ENCODE measurements at places on chromosomes 12 and 14.

DNA sequence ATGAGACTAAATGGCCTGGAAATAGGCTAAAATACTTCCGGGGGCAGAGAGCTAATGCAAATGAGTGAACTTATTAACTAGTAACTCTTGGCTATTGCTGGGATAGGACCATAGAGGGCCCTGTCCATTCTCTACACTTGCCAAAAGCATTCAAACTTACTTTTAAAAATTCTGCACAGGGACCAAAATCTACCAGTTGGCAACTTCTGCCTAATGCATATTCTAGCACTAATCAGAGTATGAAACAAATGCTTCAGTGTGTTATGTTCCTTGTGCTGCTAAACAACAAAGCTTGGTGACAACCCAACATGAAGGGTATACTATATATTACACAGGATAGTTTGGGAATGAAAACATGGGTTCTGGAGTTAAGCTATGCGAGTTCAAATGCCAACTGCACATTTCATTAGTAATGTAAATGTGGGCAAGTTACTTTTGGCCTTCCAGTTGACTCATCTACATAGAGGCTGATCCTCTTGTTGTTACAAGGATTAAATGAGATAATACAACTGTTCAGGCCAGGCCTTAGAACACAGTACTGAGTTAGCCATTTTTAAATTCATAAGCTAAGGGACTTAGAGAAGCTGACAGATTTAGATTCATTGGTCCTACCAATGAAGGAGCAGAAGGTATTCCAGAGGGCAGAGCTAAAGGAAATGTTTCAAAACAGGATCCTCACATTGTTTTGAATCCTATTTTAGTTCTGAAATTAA, 32.4 kb downstream of the HIGD1C start:
- DNase-seq = no peak

GRCh38 chr14:72855913-72856312, 38.0 kb downstream of the DPF3 start:
- no peak for DNase-seq

GRCh38 chr14:69376439-69376838, 21.7 kb downstream of the ERH start:
- no peak for DNase-seq

DNA sequence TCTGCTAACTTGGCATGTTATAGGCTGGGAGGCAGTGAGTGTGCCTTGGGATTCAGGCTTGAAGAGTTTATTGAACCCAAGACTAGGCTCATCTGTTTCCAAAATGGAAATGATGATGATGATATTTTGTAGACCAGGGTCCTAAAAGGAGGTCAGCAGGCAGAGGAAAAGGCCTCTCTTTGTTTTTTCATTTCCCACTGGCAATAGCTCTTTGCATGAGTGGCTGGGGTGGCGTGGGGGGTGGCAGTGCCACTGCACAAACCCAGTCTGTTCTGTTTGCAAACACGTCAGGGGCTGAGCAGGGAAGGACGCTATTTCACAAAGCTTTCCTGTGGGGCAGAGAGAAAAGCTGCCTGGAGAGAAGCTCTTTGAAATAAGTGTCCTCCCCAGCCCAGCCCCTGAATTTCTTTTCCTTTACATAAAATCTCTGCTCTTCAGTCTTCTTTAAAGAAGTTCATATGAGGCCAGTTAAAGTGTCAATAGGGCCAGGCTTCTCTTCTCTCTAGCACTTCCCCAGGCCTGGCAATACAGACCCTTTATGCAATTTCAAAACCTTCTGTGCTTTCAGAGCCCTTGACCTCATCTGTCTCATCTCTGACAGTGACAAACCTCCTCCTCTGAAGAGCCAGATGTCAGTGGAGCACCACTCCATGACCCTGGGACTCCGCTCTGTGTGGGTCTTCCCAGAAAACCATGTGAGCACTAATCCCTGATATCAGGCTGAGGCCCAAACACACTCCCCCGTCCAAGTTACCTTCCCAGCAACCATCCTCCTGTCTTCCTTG, 72.8 kb downstream of the ZNF664 start:
- no peak for DNase-seq

DNA sequence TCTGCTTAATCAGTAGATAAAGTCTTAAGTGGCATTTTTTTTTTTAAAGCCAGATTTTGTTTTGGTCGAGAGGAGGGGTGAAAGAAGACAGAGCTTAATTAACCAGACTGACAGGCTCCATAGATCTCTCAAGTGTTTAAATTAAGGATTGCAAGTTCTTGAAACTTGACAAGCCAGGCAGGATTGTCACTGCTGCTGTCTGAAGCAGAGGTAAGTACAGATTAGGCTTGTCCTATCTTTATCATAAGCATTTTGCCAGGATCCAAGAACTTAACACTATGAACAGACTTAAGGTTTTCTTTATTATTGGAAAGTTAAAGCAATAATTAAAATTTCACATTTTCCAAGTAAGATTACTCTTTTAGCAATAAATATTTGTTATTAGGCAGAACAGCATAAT, 179.6 kb upstream of the LMO3 start:
- no peak for DNase-seq

- DNase-seq = no peak
Measured at GRCh38 chr12:98733667-98734350, 88.7 kb downstream of the APAF1 start.

- DNase-seq = no peak
Measured at GRCh38 chr14:100435459-100435858, 112.3 kb downstream of the SLC25A47 start.

- no peak for DNase-seq
Measured at GRCh38 chr14:26526137-26526536, 71.7 kb downstream of the NOVA1 start.

GRCh38 chr14:54692284-54692772, 125.4 kb downstream of the SAMD4A start:
- no peak for DNase-seq

GRCh38 chr14:101737414-101738339, 23.8 kb upstream of the PPP2R5C start:
- no peak for DNase-seq

- DNase-seq = no peak
Measured at GRCh38 chr12:55664826-55665225, 28.1 kb downstream of the OR10P1 start.

DNA sequence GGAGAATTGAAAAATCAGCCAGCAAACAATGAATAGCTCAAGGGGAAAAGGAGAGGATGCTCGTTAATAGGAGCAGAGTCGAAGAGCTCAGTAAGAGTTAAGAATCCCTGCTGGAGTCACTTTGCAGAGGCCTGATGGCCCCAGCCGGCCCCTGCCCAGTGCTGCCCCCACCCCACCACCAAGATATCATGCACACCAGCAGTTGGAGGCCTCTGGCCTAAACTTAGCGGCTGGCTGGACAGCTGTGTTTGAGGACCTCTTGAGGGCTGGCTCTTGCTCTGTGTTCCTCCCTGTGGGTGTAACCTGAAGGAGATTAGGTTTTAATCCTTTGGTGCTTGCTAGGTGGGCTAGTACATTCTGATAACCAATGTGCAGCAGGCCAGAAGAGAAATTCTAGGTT, 142.0 kb downstream of the PLXNC1 start:
- DNase-seq = no peak

- DNase-seq = no peak
Measured at GRCh38 chr12:57126561-57126960, 1.7 kb upstream of the LRP1 start.

DNA sequence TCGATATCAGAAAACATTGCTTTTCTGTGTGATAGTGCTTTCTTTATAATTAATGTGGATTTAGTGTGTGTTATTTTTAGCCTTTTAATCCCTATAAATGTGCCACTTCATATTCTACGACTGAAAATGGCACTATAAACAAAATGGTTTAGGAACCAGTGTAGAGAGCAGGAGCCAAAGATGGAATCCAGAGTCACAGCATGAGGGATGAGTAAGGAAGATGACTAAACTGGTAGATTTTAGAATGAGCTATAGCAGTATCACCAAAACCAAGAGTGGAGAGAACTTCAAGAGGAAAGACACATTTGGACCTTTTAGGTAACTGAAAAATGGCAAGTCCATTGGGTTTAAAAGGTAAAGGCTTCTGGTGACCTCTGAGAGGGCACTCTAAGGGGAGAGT, 887.2 kb downstream of the NRXN3 start:
- no peak for DNase-seq

GRCh38 chr14:105258846-105259245, 10.5 kb downstream of the BTBD6 start:
- no peak for DNase-seq

DNA sequence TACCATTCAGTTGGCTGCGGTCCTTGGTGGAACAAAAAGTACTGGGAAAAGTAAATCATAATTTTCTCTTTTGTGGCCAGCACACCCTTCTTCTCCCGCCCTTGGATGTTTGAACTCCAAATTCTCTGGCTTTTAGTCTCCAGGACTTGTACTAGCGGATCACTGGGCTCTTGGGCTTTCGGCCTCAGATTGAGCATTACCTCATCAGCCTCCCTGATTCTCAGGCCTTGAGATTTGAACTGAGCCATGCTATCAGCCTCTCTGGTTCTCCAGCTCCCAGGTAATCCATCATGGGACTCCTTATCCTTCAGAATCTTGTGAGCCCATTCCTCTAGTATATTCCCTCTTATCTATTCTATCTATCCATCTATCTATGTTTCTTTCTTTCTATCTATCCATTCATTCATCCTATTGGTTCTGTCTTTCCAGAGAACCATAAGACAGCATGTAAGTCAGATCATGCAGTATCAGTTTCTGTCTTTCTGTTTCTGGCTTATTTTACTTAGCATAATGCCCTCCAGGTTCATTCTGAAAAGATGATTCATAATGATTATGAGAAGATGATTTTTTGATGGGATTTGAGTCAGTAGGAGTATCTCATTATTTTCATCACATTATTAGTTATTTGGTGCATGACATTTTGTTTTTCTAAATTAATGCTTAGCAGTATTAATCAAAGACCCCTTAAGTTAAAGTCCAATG, 814.9 kb downstream of the LRFN5 start:
- DNase-seq = no peak

DNA sequence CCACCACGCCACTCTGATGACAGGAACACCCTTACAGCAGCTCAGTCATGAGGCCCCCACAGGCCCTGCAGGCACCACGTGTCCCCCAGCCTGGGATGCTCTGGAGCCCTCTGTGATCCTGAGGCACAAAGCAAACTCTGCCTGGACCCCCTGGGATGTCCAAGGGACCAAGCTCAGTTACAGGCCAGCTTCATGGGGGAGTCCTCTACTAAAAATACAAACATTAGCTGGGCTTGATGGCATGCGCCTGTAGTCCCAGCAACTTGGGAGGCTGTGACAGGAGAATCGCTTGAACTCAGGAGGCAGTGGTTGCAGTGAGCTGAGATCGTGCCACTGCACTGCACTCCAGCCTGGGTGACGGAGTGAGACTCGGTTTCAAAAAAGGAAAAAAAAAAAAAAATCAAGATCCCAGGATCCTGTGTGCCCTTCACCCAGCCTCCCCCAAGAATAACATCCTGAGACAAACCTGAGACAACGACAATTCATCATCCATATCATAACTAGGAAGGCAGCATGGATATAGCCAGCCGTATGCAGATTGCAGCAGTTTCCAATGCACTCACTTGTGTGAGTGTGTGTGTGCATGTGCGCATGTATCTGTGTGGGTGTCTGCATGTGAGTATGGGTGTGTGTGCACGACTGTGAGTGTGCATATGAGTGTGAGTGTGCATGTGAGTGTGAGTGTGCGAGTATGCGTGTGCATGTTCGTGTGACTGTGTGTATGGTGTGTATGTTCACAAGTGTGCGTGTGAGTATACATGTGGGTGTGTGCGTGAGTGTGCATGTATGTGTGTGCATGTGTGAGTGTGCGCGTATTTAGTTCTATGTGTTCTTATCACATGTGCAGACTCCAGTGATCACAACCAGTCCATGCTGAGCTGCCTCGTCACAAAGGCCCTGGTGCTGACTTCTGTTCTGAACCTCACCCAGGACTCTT, 52.1 kb downstream of the NCOR2 start:
- no peak for DNase-seq

GRCh38 chr12:58034311-58034710, 92.9 kb downstream of the ATP23 start:
- no peak for DNase-seq

DNA sequence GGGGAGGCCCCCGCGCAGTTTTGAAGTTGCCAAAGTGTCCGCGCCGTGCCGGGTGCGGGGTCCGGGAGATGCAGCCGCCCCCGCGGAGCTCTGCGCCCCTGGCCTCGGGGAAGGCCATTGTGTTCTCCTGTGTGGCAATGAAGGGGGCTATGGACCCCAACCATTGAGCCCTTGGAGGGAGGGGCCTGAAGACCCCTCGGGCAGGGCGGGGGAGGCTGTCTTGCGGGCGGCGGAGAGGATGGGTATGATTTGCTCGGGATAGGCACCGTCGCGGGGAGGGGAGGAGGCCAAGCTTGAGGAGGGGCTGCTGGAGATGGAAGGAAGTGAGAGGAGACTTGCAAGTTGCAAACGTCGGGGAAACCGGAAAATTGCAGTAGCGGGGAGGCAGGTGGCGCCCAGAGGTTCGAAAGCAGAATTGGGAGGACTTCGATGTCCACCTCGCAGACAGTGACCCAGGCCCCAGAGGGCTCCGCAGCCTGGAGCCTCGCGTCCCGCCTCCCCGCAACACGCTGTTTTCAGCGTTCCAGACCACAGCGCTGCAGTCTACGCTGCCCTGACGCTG, 25.4 kb downstream of the BCL11B start:
- no peak for DNase-seq

DNA sequence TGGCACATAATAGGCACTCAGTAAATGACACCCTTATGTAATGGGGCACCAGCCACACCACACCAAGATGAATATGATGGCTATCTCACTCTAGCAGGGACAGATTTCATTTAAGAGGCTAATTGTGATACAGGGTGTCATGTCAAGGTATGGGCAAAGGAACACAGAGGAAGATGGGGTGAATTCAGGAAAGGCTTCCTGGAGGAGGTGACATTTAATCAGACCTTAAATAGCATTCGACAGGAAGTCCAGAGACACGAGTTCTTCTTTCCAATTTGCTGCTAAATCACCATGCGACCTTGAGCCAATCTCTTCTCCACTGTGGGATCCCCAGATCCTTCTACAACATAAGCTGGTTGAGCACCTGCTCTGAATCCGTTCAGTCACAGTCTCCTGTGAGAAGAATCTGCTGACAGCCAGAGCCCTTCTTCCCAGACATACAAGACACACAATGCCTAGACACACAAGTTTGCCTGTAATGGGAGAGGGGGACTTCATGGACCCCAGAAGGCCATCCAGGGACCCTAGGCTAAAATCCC, 1.5 kb upstream of the DTX1 start:
- DNase-seq = no peak

GRCh38 chr14:28779456-28779855, 12.9 kb downstream of the FOXG1 start:
- no peak for DNase-seq

DNA sequence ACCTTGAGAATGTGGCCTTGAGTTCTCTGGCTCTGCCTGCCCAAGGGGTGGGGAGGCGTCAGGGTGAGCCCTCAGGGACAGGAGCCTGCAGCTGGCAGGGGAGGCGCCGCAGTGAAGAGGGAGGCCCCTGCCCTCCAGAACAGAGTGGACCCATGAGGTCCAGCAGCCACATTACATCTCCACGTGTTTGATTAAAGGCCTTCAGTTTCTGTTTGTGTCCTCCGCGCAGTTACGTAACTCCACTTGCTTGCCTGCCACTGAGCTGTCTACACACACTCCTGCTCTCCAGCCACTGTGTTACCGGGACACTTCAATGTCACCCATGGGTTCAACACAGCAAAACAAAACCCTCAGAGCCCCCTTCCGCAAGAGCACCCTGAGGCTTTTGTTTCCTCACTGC, 70.4 kb downstream of the CHGA start:
- DNase-seq = no peak
